ENCODE measurements at places on chromosomes 7 and 10.

DNA sequence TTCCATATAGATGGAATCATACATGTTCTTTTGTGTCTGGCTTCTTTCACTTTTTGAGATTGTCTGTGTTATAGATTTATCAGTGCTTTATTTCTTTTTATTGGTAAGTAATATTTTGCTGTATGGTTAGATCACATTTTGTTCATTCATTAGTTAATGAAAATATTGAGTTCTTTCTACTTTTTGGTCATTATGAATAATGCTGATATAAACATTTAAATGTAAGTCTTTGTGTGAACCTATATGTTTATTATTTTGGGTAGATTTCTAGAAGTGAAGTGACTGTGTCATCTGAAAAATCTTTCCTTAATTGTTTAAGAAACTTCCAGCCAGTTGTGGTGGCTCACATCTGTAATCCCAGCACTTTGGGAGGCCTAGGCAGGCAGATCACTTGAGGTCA, 11.4 kb upstream of the VWDE start:
- DNase-seq: no peak

GRCh38 chr10:14429043-14429700, 98.4 kb upstream of the FRMD4A start:
- no peak for DNase-seq

GRCh38 chr7:130047831-130048230, 3.3 kb downstream of the ZC3HC1 start:
- DNase-seq: no peak

DNA sequence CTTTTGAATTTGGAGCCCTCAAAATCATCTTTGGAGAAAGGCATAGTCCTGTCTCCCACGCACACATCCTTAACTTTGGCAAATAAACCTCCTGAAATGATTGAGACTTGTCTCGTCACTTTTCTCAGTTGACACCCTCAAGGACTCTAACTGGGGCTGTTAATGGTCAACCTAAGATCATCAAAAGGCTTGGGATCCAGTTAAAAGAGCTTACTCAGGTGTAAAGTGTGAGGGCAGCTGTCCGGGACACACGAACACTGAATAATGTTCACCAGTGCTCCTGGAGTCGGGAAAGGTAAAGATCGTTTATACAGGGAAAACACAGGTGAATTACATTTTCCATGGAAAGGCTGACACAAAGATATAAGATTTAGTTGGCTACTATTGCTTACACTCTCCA, 84.7 kb downstream of the PAXIP1 start:
- DNase-seq: no peak

GRCh38 chr10:27072436-27073114, 27.7 kb downstream of the ANKRD26 start:
- DNase-seq: no peak

DNA sequence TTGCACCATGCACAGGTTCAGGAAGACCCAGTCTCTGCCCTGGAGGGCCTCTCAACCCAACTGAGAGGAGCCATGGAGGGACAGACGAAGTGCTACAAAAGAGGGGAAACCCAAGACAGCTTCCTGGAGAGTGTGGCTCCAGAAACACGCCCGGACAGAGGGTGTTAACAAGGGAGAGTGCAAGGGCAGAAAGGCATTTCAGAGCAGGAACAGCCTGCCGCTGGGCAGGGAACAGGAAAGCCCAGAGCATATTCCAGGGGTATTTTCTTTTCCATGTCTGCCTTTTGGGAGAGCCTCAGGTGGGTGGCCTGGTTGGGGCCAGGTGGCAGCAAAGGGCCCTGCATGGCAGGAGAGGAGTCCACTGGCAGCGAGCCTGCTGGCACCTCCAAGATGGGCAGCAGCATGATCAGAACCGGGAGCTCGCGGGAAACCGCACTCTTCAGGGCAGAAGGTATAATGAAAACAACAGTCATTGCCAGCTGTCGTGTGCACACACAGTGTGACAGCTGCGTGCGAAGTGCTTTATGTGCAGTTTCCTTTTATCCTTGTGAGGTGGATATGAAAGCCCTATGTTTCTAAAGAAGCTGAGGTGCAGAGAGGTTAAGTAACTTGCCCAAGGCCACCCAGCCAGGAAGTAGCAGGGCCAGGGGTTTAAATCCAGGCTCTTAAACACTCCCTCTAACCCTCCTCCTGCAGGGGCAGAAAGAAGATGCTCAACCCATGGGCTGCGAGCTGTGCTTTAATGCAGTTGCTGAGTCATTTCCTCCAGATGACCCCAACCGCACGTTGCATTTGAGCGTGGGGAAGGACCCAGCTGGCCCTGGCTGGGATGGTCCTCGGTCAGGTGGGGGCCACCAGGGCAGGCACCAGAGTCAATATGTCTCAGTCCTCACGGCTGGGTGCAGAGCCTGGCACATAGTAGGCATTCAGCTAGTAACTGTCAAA, 128.6 kb downstream of the OAT start:
- no peak for DNase-seq

DNA sequence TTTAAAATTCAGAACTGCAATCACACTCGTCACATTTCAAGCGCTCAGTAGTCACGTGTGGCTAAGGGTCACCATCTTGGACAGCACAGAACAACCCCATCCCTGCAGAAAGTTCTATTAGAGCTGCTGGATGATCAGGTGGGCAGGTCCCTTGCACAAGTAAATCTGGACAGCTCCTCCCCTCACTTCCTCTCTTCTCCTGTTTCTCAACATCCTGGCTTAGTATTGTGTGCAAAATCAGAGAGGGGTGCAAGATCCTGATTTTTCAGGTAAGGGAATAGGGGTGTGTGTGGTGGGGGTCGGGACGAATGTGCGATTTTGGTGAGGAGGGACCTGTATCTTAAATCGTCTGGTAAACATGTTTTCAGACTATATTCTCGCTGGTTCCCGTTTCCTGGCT, at the start of gene GIMAP4:
TSS of gene GIMAP4 (plus strand) at position 222 of the 400 bp plus-strand sequence. CDS start 2,512 bp downstream, outside the sequence.
- no peak for DNase-seq

DNA sequence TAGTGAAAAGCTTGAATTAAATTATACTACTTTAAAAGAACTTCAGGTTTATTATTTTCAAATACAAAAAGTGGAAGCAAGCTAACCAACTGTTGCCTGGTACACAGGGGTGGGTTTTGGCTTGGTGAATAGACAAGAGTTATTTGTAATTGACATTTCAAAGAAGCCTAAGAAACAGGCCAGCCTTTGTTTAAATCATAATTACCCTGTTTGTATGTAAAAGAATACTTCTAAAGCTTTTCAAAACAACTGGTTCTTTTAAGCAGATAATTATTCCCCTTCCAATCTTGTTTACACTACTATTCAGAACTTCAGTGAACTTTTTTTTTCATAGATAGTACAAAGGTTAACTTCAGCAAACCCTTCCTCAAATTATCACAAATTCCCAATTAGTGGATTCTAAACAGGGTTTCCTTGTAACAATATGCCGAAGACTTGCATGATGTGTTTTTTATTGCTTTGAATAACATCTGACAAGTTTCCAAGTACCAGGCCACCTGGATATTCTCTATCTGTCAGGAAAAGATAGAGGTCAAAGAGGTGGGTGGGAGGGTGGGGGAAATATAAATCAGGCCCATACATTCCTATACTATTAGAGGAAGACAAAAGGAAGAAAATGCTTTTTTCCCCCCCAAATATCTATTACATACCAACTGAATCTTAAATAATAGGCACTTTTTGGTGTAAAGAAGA, 20.4 kb downstream of the SSMEM1 start:
- no peak for DNase-seq

DNA sequence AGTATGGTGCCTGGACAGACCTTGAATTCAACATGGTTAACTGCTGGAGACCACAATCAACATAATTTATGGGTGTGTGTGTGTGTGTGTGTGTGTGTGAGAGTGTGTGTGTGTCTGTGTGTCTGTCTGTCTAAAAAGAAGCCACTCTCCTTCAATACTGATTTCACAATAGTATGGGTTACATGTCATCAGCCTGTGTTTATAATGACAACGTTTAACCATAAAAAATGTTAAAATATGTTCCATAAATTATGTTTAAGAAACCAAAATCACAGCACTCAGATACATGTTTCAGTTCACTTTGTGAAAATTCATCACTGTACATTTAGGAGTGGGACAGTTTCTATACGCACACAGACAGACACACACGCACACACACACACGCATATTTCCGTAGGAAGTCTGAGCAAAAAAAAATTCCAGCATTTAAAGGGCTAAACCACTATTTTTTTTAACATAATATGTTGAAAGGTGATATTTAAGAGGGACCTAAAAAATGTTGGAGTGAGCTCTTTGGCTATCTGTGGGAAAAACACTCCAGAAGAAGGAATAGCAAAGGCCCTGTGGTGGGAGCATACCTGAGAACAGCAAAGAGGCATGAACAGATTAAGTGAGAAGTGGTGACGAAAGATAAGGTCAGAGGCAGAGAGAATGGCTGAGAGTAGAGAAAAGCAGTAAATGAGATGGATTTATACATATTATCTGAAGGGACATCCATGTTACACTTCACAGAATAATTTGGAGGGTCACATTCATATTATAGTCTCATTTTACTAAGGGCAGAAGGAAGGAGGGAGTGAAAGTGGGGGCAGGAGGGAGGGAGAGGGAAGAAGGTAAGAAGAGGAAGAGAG, 10.9 kb downstream of the PDZD8 start:
- DNase-seq: no peak

DNA sequence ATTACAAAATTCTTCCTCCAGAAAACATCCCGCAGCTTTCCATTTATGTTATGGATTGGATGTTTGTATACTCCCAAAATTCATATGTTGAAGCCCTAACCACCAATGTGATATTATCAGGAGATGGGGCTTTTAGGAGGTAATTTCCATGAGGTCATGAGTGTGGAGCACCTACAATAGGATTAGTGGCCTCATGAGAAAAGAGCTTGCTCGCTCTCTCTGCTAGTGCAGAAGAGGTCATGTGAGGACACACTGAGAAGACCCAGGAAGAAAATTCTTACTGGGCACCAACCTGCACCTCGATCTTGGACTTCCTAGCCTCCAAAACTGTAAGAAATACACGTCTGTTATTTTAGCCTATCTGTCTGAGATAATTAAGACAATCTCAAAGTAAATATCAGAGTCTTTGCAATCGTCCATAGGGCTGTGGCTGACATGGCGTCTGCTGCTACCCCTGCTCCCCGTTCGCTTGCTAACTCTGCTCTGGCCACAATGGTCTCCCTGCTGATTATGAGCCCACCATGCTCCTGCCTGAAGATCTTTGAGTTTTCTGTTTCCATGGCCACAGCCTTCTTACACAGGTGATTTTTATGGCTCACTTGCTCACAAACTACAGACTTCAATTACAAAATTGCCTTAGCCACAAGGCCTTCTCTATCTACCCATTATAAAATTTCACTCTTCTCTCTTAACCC, 333.3 kb downstream of the CACNA2D1 start:
- DNase-seq: no peak

Data from activated CD4-positive, CD25-positive, alpha-beta regulatory T cell treated with anti-CD3 and anti-CD28 coated beads, Interleukin-2, amount 50 U/mL, for 72 hours (primary cell).